ENCODE measurements at places on chromosomes 13 and 19.
A peak's percentile ranks its signal among the peaks of the same experiment; 100 is the strongest.

DNA sequence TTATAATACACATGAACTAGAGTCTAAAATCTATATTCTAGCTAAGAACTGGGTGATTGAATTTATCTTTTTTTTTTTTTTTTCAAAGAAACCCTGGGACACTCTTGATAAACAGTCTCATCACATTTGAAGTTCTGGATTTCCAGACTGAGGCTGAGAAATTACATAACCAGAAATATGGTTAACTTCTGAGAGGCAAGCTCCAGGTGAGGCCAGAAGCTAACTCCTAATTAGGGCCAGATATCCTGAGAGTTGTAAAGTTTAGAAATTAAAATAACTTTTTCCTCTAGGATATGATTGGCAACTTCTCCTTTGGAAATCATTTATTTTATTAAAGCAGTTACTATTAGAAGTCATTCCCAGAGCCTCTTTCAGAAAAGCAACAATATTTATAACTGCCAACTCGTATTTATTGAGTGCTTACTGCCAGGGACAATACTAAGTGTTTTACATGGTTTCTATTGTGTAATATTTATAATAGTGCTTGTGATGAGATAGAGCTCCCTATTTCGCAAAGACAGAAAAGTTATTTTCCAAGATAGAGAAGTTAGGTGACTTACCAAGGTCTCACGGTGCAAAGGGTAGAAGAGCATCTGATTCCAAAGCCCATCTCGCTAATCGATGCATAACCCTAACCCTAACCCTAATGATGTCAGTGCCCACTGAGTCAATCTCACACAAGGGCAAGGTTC lies 187.7 kb downstream of the DCT start:
- DNase-seq: no peak

DNA sequence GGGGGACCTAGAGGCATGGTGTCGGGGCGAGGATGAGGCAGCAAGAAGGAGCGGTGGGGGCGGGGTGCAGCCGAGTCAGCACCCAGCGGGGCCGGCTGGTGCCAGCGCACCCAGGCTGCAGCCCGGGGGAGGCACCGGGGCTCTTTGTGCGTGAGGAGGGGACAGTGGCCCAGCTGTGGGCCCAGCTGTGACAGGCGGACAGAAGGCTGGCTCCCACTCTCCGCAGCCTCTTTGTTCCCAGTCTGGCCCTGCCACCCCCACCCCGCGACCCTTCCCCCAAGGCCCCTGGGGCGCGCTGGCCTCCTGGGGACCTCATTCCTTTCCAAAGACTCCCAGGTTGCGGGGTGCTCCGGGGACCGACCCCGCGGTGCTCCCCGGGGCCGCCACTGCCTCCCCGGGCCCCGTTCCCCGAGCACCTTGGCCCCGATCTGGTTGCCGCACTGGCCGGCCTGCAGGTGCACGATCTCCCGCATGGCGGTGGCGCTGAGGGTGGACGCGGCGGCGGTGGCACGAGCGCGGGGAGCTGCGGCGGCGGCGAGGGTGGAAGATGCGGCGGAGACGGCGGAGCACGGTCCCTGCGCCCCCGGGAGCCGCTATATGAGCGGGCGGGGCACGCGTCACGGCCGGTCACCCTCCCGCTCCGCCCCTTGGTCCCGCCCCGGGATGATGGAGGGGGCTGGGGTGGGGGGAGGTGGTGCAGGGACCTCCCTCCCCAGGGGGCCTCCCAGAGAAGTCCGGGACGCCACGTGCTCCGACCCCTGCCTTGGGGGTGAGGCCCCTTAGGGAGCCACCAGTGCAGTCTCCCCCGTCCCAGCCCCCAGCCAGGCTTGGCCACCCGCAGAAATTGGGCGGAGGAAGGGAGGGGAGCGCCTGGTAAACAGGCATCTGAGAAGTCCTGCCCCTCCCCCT lies at the start of gene TUBB4A:
TUBB4A (minus strand) TSS at position 570 of the 909 bp plus-strand sequence; CDS start at position 473, 97 bp downstream.
- DNase-seq: no peak

DNA sequence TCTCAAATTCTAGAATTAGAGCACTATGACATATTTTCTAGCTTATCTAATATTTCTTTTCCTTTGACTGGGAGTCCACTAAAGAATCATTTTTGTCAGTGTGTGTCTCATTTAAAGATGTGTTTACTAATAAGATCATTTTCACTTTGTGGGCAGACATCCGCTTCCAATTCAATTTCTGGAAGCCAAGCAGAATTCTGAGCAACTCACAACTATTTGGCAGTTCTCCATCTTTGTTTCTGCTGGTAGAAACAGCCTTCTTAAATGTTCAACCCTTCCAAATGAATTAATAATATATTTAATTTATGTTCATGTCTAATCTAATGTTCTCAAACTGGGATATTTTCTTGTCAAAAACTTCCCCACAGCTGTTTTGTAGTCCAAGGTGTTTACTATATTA lies 411.8 kb downstream of the KCTD12 start:
- no peak for DNase-seq

- DNase-seq: no peak
These were observed 721.3 kb downstream of the DIAPH3 start for GRCh38 chr13:59442461-59442860.

DNA sequence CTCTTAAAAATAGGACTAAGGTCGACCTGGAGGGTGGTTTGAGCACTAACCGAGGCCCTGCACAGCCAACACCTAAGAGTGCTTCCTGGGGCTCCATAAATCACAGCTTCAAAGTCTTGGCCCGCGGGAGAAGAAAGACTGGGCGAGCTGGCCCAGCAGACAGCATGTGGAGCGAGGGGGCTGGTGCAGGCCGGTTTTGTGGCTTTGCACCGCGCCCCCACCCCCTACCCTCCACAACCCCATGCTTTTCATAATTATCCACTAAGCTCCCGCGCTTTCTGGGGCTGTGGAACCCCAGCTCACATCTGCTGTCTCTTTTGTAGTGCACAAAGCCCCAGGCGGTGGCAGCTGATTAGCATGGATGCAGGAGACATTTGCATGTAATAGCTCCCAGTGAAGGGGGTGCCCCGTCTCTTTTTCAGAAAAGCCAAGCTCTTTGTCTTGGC lies 17.1 kb downstream of the CARM1 start:
- no peak for DNase-seq

- DNase-seq: no peak
These were observed 6.1 kb downstream of the DHRS12 start for GRCh38 chr13:51797664-51798488.

DNA sequence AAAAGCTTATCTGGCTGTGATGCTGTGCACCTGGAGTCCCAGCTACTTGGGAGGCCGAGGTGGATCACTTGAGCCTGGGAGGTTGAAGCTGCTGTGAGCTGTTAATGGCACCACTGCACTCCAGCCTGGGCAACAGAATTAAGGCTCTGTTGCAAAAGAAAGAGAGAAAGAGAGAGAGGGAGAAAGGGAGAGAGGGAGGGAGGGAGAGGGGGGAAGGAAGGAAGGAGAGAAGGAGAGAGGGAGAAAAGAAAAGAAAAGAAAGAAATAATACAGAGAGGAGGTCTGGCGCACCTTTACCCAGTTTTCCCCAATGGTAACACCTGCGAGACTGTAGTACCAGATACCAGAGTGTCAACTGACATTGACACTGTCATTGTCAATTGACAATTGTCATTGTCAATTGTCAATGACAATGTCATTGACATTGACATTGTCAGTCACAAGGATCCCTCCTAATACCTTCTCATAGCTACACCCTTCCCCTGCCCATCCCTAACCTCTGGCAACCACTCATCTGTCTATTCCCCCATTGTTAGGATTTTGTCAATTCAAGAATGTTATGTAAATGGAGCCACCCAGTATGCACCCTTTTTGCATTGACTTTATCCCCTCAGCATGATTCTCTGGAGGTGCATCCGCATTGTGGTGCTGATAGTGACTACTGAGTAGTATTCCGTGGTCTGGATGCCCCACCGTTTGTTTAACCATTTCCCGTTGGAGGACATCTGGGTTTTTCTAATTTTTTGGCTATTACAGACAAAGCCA lies 21.3 kb downstream of the PAK4 start:
- DNase-seq: no peak

GRCh38 chr13:99955747-99956472 lies 15.7 kb downstream of the ZIC5 start:
- DNase-seq: peak; percentile 71

DNA sequence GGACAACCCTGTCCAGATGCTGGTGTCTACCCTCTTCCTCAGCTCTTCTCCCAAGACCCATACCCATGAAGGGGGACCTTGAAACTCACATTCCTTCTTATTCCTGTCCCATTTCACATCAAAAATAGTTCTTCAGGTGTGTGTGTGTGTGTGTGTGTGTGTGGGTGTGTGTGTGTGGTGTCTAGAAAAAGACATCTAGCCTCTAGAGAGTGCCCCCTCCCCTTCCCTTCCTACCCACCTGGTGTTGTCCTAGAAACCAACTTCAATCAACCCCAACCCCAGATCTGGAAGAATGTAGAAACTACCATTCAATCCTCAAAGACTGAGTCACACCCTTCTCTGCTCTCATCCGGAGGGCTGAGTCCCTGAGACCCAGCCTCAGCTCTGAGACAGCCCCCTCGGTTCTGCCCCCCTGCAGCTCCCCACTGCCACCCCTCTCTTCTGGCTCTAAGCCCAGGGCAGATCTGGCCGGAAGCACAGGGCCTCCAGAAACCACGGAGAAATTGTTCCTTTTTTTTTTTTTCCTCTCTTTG lies 3.5 kb downstream of the KCNN4 start:
- no peak for DNase-seq

DNA sequence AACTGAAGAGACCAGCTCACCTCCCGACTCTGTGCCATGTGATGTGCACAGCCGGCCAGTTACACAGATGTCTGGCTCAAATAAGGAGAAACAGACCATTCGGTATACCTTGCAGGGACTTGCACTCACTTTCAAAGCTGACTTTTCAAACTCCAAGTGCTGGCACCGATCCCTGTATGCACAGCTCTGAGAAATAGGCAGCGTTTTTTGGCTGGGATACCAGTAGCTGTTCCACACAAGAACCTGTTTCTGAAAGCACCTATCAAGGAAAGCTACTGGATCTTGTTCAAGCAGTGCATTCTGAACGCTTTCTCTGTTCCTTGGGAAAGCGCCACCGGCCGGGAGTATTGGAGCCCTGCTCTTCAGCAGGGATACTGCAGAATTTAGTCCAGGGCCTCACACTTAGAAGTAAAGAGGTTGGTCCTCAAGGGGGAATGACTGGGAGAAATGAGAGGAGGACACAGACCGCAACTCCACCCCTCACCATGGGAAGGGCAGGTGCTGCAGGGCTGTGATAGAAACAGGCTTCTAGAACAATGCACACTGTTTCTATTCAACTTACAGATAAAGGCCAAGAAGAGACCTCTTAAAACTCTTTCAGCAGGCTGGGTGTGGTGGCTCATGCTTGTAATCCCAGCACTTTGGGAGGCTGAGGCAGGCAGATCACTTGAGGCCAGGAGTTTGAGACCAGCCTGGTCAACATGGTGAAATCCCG lies 53.6 kb upstream of the PABPC3 start:
- DNase-seq: no peak

DNA sequence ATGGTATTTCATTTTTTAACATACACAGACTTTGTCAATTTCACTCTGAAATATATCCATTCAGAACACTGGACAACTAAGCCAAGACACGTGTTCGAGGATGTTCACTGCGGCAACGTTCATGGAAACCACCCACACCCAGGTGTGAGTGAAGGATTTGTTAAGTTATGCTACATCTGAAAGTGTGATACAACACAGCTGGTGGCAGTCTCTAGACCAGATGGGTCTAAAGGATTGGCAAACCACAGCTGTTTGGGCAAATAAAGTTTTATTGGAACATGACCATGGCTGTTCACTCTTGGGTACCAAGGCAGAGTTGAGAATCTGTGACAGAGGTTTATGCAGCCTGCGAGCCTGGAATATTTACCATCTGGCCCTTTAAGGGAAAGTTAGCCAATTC lies 12.0 kb downstream of the SLC7A9 start:
- DNase-seq: no peak

GRCh38 chr13:76929320-76929719 lies 19.0 kb upstream of the ACOD1 start:
- no peak for DNase-seq
